H1 (cell line): ENCODE measurements at places on chromosomes 1 and 21.

DNA sequence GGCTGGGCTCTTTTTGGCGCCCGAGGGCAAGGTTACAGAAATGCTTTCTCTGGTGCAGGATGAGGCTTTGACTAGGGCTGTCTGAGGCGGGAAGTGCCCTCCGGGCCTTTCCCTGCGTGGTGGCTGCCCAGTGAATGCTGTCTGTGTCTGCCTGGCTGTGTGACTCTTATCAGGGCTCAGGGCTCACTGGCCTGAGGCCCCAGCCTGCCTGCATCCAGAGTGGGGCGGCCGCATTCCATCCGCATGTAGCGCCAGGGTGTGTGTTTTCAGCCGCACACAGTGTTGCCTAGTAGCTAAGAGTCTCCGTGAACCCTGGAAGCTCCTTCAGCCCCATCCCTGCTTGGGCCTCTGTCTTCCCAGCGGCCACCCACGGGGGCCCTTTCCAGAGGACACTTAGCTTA is 59.1 kb downstream of the FAAP20 start:
- H3K4me3 ChIP-seq: no peak overlapping the region
- no peak overlapping the region for H3K27ac ChIP-seq

DNA sequence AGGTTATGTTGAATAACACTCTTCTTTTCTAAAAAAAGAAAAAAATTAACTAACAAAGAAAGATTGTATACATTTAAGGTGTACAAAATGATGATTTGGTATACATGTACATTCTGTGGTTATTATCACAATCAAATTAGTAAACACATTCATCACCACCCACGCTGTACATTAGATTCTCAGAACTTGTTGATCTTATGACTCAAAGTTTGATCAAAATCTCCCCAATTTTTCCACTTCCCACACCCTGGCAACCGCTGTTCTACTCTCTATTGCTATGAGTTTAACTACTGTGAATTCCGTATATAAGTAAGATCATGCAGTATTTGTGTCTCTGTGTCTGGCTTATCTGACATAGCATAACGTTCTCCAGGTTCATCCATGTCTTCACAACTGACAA is 469.5 kb upstream of the CHRM3 start:
- DNase-seq: no peak
- H3K4me3 ChIP-seq: no peak overlapping the region
- no peak overlapping the region for H3K27ac ChIP-seq
- H3K4me1 ChIP-seq: no peaks in the 10 kb centered on the region
- H3K27me3 ChIP-seq: no peaks in the 10 kb centered on the region
- no peaks in the 10 kb centered on the region for H3K36me3 ChIP-seq

DNA sequence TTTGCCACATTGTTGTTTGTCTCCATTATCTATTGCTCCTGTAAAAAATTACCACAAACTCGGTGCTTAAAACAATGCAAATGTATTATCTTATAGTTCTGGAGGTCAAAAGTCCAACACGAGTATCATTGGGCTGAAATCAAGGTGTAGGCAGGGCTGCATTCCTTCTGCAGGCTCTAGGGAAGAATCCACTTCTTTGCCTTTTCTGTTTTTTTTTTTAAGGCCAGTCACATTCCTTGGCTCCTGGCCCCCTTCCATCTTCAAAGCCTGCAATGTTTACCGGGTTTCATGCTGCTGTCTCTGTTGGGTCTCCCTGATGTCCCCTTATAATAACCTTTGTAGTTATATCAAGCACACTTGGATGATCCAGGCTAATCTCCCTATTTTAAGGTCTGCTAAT is 212.7 kb downstream of the PTBP2 start:
- no peaks in the 10 kb centered on the region for H3K27me3 ChIP-seq
- H3K4me1 ChIP-seq: peaks cover 7% of the 10 kb centered on the region
- no peaks in the 10 kb centered on the region for H3K36me3 ChIP-seq
- no peak overlapping the region for H3K4me3 ChIP-seq
- no peak for DNase-seq
- no peak overlapping the region for H3K27ac ChIP-seq

- no peaks in the 10 kb centered on the region for H3K27me3 ChIP-seq
- no peaks in the 10 kb centered on the region for H3K4me1 ChIP-seq
- no peak overlapping the region for H3K4me3 ChIP-seq
- DNase-seq: no peak
Measured at GRCh38 chr1:170168265-170168664, 22.5 kb downstream of the NTMT2 start.

GRCh38 chr21:34970167-34970500 is 79.0 kb downstream of the RUNX1 start:
- no peak overlapping the region for H3K4me3 ChIP-seq
- peaks cover under 1% of the 10 kb centered on the region; the same call in 1 of the 2 replicates for H3K27me3 ChIP-seq
- H3K36me3 ChIP-seq: no peaks in the 10 kb centered on the region
- no peak overlapping the region for H3K27ac ChIP-seq
- DNase-seq: no peak

GRCh38 chr1:211037095-211037494 is 96.9 kb downstream of the KCNH1 start:
- H3K27me3 ChIP-seq: no peaks in the 10 kb centered on the region
- H3K4me1 ChIP-seq: no peaks in the 10 kb centered on the region
- H3K27ac ChIP-seq: no peak overlapping the region

- H3K4me1 ChIP-seq: peaks cover 18% of the 10 kb centered on the region
- no peak for DNase-seq
- peak overlapping the region; percentile 72 for H3K27ac ChIP-seq
- H3K27me3 ChIP-seq: no peaks in the 10 kb centered on the region
- H3K4me3 ChIP-seq: no peak overlapping the region
Measured at GRCh38 chr1:3472088-3472850, 17.8 kb downstream of the ARHGEF16 start.

- peak; percentile 70 for DNase-seq
- peaks cover 1% of the 10 kb centered on the region; the same call in 1 of the 2 replicates for H3K4me1 ChIP-seq
- H3K27me3 ChIP-seq: no peaks in the 10 kb centered on the region
- H3K4me3 ChIP-seq: peak within 1 kb of the TSS; percentile 56
Measured at GRCh38 chr1:51990478-51990965, at the start of gene RAB3B. RAB3B (minus strand) TSS chr1:51990700; CDS start chr1:51977117, 13,583 bp downstream.

GRCh38 chr1:208291923-208292711 is 47.9 kb upstream of the PLXNA2 start:
- no peak overlapping the region for H3K27ac ChIP-seq
- DNase-seq: no peak
- H3K4me3 ChIP-seq: no peak overlapping the region
- peaks cover 2% of the 10 kb centered on the region; the same call in 1 of the 2 replicates for H3K4me1 ChIP-seq

GRCh38 chr1:167544447-167545093 is 9.0 kb downstream of the CREG1 start:
- H3K4me1 ChIP-seq: no peaks in the 10 kb centered on the region
- H3K27me3 ChIP-seq: no peaks in the 10 kb centered on the region
- DNase-seq: no peak
- H3K27ac ChIP-seq: no peak overlapping the region

DNA sequence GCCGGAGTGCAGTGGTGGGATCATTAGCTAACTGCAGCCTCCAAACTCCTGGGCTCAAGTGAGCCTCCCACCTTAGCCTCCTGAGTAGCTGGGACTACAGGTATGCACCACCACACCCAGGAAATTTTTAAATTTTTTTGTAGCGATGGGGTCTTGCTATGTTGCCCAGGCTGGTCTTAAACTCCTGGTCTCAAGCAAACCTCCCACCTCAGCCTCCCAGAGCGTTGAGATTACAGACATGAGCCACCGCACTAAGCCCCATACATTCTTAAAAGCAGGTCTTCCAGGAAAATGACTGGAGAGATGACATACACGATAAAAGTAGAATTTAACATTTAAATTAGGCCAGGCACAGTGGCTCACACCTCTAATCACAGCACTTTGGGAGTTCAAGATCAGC is 13.4 kb downstream of the MTFR1L start:
- no peaks in the 10 kb centered on the region for H3K27me3 ChIP-seq
- H3K27ac ChIP-seq: no peak overlapping the region
- no peak overlapping the region for H3K4me3 ChIP-seq
- DNase-seq: no peak
- H3K36me3 ChIP-seq: peaks cover 73% of the 10 kb centered on the region

DNA sequence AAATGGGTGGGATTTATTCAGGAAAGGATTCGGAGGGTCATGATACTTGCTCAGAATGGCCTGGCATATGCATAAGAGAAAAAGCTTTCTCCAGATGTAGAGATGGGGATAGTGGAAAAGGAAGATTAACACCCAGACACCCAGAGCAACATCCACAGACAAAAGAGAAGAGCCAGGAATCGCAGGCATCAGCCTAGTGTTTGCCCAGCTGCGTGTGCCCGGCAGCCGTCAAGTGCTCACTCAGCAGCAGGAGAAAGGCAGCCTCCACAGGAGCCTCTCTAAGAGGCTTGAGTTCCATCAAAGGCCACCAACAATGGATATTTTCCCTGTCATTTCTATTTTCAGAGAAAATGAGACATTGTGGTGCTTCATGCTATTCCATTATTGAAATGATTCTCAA is 54.7 kb downstream of the NTPCR start:
- no peak overlapping the region for H3K4me3 ChIP-seq
- H3K27ac ChIP-seq: no peak overlapping the region
- H3K36me3 ChIP-seq: peaks cover 7% of the 10 kb centered on the region
- H3K27me3 ChIP-seq: no peaks in the 10 kb centered on the region

GRCh38 chr1:17958704-17959103 is 148.9 kb upstream of the IGSF21 start:
- no peak overlapping the region for H3K27ac ChIP-seq
- peaks cover 2% of the 10 kb centered on the region; the same call in 1 of the 2 replicates for H3K27me3 ChIP-seq
- H3K4me3 ChIP-seq: no peak overlapping the region
- DNase-seq: no peak
- peaks cover 7% of the 10 kb centered on the region for H3K4me1 ChIP-seq

GRCh38 chr1:221439008-221439746 is 302.7 kb downstream of the DUSP10 start:
- H3K27ac ChIP-seq: no peak overlapping the region
- H3K27me3 ChIP-seq: no peaks in the 10 kb centered on the region
- H3K4me1 ChIP-seq: no peaks in the 10 kb centered on the region
- no peak for DNase-seq
- H3K36me3 ChIP-seq: no peaks in the 10 kb centered on the region
- H3K4me3 ChIP-seq: no peak overlapping the region

DNA sequence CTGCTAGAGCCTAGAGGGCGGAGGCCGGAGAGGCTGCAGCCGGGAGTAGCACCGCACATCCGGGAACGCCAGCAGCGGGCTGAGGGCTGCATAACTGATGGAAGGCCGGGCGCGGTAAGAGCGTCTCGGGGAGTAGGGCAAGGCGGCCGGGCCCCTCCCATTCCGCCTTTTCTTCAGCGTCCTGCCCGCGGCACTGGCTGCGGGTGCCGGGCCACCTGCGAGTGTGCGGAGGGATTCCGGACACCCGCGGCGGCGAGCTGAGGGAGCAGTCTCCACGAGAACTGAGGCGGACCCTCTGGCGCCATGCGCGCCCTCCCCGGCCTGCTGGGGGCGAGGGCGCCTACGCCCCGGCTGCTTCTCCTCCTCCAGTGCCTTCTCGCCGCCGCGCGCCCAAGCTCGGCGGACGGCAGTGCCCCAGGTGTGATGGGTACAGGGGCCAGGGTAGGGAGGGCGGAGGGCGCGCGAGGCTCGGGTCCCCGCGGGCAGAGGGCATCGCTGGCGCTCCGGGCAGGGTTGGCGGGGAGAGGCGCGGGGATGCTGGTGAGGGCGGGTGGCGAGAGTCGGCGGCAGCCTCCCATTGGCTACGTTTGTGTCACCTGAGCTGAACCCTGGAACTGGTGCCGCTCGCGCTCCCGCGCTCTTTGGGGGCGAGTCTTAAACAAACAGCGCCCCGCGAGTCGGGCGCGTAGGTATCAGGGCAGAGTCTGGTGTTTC is 334.4 kb downstream of the SRGAP2C start:
- peak overlapping the region; percentile 74 for H3K27ac ChIP-seq
- DNase-seq: peak; percentile 88
- H3K4me1 ChIP-seq: 0 out of 2 replicates have a peak, but pooled peaks cover 2% of the 10 kb centered on the region
- peak overlapping the region; percentile 46 for H3K4me3 ChIP-seq
- no peaks in the 10 kb centered on the region for H3K36me3 ChIP-seq

DNA sequence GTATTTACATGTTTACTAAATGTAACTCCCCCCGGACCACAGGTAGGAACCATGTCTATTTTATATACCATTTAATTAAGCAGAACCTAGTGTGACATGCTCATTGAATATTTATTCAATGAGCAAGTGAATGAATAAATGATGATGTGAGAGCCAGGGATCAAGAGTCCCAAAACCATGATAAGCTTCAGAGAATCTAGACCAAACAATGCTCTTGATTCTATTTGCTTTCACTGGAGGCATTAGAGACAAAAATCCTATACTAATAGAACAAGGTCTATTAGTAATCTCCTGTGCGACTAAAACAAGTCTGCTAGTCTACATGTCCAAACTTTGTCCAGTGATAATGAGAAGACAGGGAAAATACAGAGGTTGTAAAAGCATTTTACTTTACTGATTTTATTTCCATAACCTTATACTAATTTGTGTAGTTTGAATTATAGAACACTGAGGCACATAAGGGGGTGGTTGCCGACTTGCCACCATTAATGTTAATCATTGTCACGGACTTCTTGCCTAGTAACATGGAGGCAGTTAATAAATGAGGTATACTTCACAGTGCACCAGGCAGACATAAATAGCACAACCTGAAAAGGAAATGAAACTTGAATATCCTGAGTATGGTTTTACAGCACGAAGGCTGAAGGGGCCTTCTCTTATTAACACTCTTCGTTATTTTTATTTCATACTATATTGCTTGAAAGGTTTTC is 69.8 kb downstream of the TBX15 start:
- no peak for DNase-seq
- H3K4me1 ChIP-seq: peaks cover 4% of the 10 kb centered on the region
- H3K27me3 ChIP-seq: no peaks in the 10 kb centered on the region
- H3K36me3 ChIP-seq: no peaks in the 10 kb centered on the region
- no peak overlapping the region for H3K4me3 ChIP-seq

DNA sequence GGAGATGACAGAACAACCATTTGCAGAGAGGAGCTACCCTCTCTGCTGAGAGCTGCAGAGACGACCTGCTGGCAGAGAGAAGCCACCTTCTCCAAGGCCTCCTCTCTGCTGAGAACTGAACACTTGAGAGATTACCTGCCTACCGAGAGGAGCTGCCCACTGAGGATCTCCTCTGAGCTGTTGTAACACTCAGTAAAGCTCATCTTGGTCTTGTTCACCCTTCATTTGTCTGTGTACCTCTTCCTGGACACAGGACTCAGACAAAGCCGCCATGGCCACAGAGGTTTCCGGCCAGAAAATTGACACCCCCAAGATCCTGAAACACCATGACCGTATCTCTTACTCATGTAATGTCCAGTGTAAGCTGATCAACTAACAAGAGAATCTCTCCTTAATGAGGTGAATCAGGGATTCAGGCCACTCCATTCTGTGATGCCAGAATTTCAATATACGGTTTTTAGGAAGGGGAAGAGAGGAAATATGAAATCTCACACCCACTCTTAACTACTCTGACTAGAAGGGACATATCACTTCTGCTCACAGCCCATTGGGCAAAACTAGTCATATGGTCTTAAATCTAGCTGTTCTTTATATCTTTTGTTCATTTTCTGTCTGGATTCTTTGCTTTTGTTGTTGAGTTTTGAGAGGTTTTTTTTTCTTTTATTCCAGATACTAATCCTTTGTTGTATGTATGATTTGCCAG is 83.8 kb downstream of the RHOU start:
- no peak for DNase-seq
- H3K27ac ChIP-seq: no peak overlapping the region
- no peaks in the 10 kb centered on the region for H3K36me3 ChIP-seq
- H3K27me3 ChIP-seq: no peaks in the 10 kb centered on the region
- no peaks in the 10 kb centered on the region for H3K4me1 ChIP-seq

GRCh38 chr1:224767031-224767430 is 150.9 kb downstream of the CNIH3 start:
- DNase-seq: no peak
- no peak overlapping the region for H3K27ac ChIP-seq
- H3K36me3 ChIP-seq: no peaks in the 10 kb centered on the region
- no peaks in the 10 kb centered on the region for H3K27me3 ChIP-seq
- peaks cover 8% of the 10 kb centered on the region; the same call in 1 of the 2 replicates for H3K4me1 ChIP-seq
- no peak overlapping the region for H3K4me3 ChIP-seq

- H3K4me1 ChIP-seq: peaks cover 4% of the 10 kb centered on the region
- no peaks in the 10 kb centered on the region for H3K27me3 ChIP-seq
- H3K4me3 ChIP-seq: no peak overlapping the region
- no peaks in the 10 kb centered on the region for H3K36me3 ChIP-seq
- no peak overlapping the region for H3K27ac ChIP-seq
Measured at GRCh38 chr1:154466921-154467417, 35.0 kb upstream of the TDRD10 start.
